ENCODE measurements at places on chromosomes 3 and 15.
A peak's percentile ranks its signal among the peaks of the same experiment; 100 is the strongest.

GRCh38 chr15:74130155-74130848, at the start of gene ISLR2:
ISLR2 (plus strand) TSS chr15:74130586; CDS start chr15:74132755, 2,169 bp downstream.
- DNase-seq, result no peak

DNA sequence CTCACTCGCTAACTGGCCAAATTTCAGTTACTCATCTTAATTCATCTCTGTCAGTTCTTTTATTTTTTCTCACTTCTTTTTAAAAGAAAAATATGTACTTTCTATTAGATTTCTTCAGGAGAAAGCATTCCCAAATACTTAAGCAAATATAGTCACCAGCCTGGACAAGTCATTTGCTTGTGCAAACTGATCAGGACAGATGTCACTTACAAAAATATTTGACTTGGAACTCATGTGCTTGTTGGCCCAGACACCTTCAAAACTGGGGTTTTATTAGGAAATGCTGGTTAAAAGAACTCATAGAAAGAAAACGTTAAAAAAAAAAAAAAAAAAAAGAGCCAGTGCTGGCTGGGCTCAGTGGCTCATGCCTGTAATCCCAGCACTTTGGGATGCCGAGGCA, 31.3 kb upstream of the FOXP1 start:
- DNase-seq, result no peak

DNA sequence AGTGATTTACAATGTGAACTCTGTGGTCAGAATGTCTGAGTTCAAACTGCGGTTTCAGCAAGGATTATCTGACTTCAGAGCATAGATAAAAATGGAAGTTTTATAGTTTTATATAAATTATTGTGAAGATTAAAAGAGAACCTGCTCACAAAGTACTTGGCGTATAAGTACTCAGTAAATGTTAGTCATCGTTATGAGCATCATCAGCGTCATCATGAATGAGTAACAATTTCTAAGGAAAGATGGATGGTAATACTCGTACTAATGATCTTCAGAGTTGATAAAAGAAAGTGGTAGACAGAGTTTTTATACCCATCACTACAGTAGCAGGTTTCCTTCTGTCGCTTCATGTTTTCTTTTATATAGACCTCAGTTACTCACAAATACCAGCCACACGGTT, 341.8 kb downstream of the RAP2B start:
- no peak for DNase-seq

GRCh38 chr15:84725001-84725491, 9.1 kb upstream of the SEC11A start:
- peak; percentile 86 for DNase-seq

GRCh38 chr3:14802381-14802731, 16.4 kb upstream of the FGD5 start:
- DNase-seq, result no peak

DNA sequence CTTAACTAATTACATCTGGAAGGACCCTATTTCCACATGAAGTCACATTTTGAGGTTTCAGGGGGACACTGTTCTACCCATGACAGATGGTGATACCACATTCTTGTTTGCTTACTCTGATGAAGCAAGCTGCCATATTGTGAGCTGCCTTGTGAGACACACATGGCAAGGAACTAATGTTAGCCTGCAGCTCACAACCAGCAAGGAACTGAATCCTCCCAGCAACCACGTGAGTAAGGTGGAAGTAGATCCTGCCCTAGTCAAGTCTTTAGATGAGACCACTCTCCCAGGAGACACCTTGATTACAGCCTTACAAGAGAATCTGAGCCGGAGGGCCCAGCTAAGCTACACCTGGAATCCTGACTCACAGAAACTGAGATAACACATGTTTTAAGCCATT, 160.1 kb downstream of the PDE8A start:
- DNase-seq, result no peak
